ENCODE measurements at places on chromosomes 2 and 18.

GRCh38 chr2:165114346-165114939 is 89.4 kb downstream of the SCN3A start:
- no peak for DNase-seq

DNA sequence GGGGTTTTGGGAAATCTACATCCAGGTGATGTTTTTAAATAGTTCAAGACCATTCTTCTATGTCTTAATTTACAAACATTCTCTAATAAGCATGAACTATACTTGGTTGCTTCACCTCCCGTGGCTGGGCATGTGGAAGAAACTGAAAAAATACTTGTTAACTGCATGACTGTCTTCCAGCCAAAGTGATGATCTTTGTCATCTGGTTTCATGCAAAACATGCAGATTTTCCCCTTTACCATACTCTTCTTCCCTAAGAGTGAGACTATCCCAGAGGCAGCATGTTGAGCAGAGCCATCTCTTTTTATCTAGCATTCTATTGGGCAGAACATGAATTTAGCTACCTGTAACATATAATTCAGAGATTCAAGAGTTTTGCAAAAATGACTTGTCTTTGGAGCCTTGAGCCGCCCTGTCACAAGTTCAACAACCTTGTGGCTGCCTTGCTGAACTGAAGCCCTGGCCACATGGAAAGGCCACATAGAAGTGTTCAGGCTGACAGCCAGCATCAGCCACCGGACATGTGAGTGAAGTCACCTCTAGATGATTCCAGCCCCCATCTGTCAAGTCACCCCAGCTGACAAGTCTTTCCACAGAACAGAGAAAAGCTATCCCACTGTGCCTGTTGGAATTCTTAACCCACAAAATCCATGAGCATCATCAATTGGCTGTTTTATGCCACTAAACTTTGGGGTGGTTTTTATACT is 142.8 kb downstream of the ANKRD44 start:
- DNase-seq, result no peak

- DNase-seq, result no peak
Measured at GRCh38 chr2:118645876-118646275, 201.6 kb downstream of the EN1 start.

DNA sequence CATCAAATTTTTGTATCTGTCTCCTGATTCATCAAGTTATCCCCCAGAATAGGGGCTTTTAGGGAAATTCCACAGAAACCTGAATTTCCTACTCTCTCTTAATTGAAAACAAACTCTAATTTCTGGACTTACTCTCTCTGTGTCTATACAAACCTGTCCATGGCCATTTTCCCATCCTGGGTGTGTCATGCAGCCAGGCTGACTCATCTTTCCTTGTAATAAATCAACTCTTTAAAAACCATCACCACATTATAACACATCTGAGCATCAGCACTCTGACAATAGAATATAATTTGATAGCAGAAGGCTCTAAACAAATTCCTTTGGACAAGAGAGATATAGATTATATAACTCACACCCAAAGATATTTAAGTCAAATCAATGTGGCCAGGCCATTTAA is 610.2 kb downstream of the DCC start:
- no peak for DNase-seq

DNA sequence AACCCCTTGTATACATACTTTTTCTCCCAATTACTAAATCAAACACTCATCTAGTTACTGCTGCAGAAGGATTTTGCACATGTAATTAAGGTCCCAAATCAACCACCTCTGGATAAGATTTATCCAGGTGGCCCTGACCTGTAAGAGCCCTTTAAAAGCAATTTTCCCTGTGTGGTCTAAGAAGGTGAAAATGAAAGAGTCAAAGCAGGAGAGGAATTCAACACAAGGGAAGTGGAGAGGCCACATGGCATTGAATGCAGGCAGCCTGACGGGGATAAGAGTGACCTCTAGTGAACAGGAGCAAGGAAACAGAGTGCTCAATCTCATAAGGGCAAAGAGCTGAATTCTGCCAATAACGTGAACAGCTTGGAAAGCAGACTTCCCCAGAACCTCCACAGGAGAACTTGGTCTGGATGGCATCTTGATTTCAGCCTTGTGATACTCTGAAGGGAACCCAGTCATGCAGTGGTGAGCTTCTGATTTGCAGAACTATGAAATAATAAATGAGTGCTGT is 27.2 kb downstream of the PPP3R1 start:
- no peak for DNase-seq

GRCh38 chr2:72994991-72995380 is 76.5 kb downstream of the SFXN5 start:
- DNase-seq, result no peak

Measured in NCI-H1436 treated with DMSO at 0.1 percent for 48 hours (cell line).